GM03348 (cell line): ENCODE measurements at places on chromosomes 1 and 21.

DNA sequence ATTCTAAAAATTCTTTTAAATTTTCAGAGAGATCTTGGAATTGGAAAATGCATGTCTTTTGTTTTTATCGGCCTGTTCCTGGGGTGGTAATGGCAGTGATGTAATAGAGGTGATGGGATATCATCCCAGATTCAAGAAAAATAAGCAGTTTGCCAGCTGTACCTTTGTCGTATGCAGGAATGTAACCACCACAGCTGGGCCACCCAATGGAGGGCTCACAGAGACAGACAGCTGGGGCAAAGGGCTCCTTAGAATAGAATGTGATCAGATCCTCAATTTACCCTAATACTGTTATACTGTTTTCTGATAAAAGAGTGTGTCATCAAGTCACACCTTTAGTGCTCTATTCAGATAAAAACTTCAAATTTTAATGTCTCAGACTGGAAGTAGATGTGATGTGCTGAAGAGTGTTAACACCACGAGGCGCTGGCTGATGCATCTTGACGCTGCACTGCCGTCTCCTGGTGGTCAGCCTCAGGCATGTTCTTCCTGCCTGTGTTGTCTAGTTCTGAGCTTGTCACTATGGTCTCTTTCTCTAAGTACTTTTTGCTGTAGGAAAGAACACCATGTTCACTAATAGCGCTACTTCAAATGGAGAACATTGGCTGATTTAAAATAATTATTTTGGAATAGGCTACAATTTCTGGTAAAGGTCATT lies 78.8 kb downstream of the C1orf21 start:
- DNase-seq = no peak

GRCh38 chr1:91895832-91896556 lies 10.0 kb upstream of the TGFBR3 start:
- DNase-seq = no peak

- DNase-seq = peak; percentile 74
Observed at GRCh38 chr1:154749078-154749760, 120.9 kb downstream of the KCNN3 start.

- no peak for DNase-seq
Observed at GRCh38 chr21:46161633-46162592, 6.5 kb upstream of the FTCD start.

GRCh38 chr1:55412060-55412459 lies 196.9 kb upstream of the USP24 start:
- DNase-seq = no peak

DNA sequence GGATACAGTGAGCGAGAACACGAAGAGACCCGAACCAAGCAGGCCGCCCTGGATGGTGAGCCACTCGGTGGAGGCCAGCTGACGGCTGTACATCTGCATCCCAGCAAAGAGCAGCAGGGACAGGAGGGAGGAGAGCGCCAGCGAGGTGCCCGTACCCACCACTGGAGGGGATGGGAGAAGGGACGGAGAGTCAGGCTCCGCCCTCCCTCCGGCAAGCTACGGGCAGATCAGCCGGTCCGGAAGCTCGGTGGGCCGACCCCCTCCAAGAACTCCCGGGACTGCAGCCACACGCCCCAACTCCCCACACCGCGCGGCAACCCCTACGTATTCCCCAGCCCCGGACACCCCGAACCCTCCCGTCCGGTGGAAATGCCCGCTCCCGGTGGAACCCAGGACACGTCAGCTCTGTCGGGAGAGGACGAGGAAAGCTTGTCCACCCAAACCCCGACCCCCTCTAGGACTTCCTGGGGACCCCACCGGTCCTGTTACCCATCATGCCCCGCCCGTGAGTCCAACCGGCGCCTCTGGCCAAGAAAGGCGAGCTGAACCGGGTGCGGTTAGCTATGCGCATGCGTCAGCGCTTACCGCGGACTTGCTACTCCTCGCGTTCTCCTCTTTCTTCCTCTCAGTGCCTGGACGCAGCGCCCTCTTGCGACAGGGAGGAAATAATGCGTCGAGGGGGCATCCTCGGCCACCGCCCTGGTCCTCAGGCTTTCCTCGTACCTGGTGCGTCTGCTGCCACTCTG lies at the start of gene KRTCAP2:
KRTCAP2 (minus strand) TSS at position 573 of the 746 bp plus-strand sequence; CDS start at position 493, 80 bp downstream.
- peak; percentile 99 for DNase-seq

DNA sequence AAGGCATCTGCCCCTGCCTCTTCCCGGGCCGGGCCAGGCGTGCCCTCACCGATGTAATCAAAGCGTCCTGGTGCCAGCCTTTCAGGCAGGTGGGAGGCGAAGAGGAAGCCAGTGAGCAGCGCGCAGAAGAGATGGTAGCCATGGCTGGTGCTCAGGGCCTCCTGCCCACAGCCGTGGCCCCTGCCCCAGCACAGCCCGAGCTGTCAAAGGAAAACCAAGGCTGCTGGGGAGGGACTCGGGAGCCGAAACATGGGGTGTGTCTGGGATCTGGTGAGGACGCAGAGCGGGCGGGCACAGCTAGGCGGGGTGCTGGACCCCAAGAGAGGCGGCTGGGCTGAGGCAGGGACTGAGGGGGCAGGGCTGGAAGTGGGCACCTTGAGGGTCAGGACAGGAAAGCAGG lies 2.7 kb downstream of the BGLAP start:
- no peak for DNase-seq

DNA sequence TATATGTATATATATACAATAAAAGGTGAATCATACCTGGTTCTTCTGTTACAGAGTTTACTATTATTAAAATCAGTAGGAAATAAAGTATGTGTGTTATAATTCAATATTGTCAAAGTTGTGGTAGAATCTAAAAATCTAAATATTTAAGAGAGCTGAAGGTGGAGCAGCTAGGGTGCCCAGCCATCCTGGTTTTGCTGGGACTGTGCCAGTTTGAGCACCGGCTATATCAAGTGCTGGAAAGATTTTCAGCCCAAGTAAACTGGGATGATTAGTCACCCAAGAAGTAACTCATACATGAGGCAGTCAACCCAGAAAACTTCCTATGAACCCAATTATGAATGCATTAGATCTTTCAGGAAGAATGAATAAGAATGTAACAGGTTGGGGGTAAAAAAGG lies 16.9 kb upstream of the KRTAP19-5 start:
- no peak for DNase-seq

- DNase-seq = no peak
Observed at GRCh38 chr1:35615440-35615839, 25.9 kb downstream of the PSMB2 start.

GRCh38 chr1:173418107-173418985 lies 58.8 kb upstream of the PRDX6 start:
- DNase-seq = peak; percentile 68

- no peak for DNase-seq
Observed at GRCh38 chr1:204453141-204453772, 41.3 kb downstream of the PIK3C2B start.

DNA sequence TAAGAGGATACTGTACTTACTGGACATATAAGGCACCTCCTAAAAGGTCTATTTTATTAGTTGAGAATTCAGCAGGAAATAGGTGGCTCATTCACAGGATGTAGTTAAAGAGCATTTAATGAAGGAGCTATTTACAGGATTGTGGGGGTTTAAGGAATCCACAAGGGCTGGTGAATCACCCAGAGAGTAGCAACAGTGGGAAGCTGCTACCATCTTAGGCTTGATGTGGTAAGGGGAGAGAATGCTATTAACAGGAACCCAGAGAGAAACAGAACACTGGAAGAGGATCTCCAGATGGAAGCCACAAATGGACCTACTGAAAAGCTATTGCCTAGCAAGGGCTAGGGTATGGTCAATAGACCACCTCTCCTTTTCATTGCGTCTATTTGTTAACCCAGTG lies 52.0 kb upstream of the COL11A1 start:
- DNase-seq = no peak
